ENCODE measurements at places on chromosomes 1 and 21.

DNA sequence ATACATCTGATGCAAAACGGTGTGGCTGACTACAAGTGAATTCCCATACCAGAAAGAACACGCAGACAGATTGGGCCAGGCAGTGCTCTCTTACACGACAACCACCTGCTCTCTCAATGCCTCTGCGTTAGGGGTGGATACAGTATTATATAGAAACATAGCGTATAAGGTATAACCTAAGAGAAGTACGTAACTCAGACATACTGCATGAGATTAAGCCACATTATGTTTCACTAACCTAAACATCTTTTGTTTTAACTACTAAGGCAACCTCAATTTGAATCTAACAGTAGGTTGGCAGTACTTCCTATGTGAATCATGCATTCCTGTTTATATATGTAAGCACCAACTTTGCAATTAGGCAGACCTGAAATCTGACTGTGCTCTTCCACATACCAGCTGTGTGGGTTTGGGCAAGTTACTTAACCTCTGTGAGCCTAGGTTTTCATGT is 58.1 kb upstream of the COA6 start:
- no peak for DNase-seq

- no peak for DNase-seq
These were observed 3.9 kb upstream of the SYNC start for GRCh38 chr1:32706491-32706890.

- DNase-seq, result no peak
These were observed 79.4 kb downstream of the S1PR1 start for GRCh38 chr1:101316256-101316655.

- DNase-seq, result peak; percentile 84
These were observed 47.6 kb downstream of the ATP6V1G3 start for GRCh38 chr1:198492872-198493271.

DNA sequence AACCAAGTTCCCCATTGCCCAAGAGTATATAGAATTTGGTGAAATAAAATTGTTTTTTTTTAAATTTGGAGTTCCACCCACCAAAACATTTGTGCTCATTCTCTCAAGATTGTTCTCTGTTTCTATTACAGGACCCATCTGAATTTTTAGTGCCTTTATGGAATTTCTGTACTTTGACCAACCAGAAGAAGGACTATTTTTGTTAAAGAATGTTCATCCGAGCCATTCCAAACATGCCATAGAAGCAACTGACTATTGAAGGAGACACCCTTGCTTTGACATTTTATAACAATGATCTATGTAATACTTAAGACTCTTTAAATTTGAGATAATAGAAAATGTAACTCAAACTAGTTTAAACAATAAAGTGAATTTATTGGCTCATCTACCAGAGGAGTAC is 655.7 kb upstream of the ADAMTS5 start:
- no peak for DNase-seq

- no peak for DNase-seq
These were observed 12.5 kb downstream of the MACO1 start for GRCh38 chr1:25443030-25443699.

DNA sequence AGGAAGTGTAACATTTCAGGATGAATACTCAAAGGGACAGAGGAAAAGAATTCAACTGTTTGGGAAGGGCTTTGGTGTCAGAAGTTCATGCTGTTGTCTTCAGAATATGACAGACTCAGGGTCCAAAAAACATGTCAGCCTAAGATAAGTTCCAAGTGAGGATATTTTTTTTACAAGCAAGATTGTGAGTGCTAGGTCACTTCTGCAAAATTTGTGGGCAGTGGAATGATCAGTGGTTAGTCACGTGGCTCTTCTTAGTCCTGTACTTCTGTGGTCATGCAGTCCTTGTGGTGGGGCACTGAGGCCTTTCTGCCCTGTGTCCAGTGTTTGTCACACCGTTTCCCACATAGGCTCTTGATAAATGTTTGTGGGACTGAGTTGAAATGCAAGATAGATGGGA is 5.2 kb downstream of the RGL1 start:
- no peak for DNase-seq

DNA sequence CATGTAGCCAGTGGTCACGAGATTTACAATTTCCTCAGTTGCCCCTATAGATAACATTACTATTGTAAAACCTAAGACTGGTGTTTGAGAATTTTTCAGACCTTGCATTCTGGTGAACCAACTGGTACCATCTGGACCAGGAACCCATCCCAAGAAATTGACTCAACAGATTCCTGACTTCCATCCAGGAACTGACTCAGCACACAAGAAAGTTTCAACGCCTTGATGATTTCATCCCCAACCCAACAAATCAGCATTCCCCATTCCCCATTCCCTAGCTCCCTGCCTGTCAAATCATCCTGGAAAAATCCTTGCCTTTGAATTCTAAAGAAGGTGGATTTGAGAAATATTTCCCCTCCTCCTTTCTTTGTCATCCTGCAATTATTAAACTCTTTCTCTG is 529.8 kb upstream of the PRMT6 start:
- DNase-seq, result peak; percentile 84

DNA sequence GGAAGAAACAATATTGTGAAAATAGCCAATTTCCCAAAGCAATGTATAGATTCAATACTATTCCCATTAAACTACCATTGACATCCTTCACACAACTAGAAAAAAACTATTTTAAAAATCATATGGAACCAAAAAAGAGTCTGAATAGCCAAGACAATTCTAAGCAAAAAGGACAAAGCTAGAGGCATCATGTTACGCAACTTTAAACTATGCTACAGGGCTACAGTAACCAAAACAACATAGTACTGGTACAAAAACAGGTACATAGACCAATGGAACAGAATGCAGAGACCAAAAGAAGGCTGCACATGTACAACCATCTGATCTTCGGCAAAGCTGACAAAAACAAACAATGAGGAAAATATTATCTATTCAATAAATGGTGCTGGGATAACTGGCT is 233.3 kb upstream of the TMPRSS15 start:
- DNase-seq, result no peak

GRCh38 chr1:21028520-21029145 is 148.1 kb downstream of the EIF4G3 start:
- DNase-seq, result no peak

DNA sequence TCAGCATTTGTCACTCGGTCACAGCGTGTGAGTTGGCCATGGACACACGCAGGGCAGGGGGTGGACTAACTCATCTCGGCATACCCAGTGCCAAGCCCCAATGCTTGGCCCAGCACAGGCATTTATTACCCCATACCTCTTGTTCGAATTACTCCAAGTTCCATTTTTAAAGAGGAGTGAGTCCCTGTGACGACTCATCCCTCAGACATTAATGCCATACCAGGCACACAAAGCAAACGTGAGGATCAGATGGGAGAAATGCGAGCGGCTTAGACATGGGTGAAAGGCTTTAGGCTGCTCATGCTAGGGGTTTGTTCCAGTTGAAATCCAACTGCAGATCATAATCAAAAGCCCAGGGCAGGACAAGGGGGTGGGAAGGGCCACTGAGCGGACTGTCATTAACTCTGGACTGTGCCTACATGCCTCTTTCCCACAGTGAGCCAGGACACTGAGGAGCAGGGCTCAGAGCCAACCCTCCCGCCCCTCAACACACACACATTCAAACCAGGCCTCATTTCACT is 118.5 kb upstream of the NGF start:
- DNase-seq, result peak; percentile 51

DNA sequence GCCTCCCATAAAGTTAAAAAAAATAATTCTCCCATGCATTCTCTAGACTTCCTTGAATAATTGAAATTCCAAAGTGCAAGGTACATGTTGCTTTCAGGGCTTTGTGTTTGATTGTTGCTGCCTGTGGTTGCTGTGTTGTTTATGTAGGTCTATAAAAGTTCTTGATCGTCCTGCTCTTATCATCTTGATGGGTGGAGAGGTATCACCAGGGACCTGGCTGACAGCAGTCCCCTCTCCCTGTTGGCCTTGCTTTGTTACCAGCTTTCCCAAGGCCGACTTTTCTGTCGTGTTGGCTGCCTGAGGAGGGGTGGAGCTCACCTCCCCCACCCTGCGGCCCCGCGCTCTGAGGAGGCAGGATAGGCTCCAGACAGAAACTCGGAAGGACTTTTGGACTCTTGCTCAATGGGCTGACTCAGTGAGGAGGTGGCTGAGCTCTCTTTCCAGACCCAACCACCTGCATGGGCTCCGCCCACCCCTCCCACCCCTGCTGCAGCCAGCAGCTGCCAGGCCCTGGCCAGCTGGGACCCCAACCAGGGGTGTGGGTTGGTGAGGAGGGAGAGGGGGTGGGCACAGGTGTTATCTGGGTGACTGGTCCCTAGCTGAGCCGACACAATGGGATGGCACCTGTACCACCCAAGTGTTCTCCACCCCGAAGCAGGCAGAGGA is 2.0 kb downstream of the INAVA start:
- no peak for DNase-seq

DNA sequence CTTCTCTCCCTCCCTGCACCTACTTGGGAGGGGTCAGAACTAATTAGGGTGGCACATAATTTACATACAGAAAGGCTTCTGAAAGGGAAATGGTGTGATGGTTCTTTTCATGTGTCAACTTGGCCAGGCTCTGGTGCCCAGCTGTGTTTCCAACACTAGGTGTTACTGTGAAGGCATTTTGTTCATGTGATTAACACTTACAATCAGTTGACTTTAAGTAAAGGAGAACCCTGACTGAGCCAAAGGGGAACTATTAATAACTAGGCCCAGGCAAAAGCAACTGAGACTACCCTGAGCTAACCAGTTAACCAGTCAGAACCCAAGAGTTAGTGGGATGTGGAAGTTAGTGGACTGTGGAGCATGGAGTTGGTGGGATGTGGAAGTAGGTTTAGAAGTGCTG is 114.9 kb downstream of the SEC16B start:
- no peak for DNase-seq

GRCh38 chr1:244988521-244988920 is 124.2 kb upstream of the HNRNPU start:
- DNase-seq, result no peak
